ENCODE measurements at places on chromosomes 6 and 20.

DNA sequence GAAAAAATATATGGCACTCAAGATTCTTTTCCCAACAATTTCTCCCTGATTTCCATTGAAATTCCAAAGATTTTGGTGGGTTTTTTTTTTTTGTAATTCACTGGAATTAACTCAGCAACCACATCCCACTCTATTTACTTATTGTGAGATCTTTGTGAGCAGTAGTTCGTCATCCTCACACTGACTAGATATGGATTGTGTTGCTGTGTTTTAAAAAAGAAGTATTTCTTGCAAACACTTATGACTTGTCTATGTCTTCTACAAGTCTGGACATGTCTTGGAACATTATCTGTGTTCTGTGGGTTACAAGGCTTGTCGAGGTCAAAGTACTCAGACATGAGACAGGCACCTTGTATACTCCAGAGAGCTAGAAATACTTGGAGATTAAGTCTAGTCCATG is 7.3 kb upstream of the TENT5A start:
- no peak for DNase-seq

DNA sequence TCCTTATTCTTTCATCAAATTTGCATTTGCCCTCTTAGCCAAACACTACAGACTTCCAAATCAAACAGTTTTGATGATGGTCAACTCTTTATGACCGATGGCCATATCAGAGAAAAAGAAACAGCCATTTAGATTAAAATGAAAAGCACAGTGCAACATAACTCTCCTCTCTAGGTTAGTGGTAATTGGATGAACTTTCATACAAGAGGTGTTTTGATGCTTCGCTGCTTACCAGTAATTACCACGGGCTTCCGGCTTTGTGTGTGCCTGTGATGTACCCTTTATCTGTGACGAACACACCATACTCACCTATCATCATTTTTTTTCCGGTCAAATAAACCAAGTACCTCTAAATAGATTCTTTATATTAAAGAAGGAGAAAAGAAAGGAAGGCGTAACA is 181.8 kb downstream of the FOXA2 start:
- no peak for DNase-seq

DNA sequence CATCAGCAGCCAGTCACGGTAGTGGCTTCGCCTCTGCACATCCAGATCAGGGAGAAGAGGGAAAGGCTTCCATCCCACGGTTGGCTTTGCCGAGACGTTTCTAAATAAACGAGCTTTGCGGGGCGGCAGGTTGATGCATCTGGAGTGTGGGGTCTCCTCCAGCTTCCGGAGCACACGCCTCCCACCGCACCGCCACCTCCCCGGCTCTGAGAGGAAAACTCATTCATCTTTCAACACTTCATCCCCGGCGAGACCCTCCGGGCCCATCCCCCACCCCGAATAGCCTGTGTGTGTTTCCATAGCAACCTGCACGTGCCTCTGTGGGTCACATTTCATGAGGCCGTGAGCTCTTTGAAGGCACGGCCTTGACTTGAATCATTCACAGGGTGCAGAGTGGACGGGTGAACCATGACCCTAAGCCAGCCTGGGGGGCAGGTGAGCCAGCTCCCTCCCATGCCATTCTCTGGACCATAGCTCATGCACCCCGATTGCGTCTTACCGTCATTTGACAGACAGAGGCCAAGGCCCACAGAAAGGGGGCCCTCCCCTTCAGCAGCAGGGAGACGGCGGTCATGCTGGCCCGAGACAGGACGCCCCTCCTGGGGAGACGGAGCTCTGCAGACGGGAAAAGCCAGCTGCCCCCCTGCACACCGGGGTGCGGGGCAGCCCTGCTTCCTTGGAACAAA is 16.2 kb upstream of the CHRNA4 start:
- DNase-seq = no peak

GRCh38 chr20:49484180-49485140 is 2.0 kb upstream of the KCNB1 start:
- peak; percentile 40 for DNase-seq

DNA sequence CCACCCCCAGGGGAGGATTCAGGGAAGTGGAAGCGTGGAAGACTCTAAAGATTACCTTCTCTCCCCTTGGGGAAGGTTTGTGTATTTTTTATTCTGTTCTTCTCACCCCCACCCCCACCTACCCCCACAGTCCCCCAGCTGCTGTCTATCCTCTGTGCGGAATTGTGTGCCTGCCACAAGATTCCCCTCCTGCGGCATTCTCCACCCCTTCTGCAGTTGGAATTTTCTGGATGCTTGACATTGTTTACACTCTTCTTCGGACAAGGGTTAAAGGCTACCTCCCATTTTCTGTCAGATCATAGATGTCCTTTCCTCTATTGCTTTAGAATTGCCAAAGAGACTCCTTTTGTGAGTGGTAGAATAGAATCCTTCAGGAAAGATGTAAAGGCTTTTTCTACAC is 60.4 kb upstream of the EDN3 start:
- DNase-seq = no peak

DNA sequence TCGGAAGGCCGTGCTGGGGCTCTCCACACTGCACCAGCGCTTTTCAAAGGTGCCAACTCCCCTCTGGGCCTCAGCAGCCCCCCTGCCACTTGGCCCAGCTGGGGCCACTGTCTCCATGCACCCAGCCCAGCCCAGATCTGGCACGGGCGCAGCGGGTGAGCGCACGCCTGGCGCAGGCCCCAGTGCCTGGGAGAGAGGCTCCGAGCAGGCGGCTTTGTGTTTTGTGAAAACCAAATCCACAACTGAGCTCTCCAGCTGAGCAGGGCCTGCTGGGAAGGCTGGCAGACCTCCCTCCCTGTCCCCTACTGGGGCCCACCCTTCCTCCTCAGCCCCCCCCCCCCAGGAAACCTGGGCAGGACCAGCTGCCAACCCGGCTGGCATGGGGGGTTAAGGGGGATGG is 17.0 kb downstream of the MDGA1 start:
- DNase-seq = no peak

GRCh38 chr6:116371120-116371917 is 572 bp downstream of the DSE start:
- DNase-seq = peak; percentile 26

GRCh38 chr6:91575032-91575431 is 988.2 kb upstream of the MAP3K7 start:
- no peak for DNase-seq

GRCh38 chr6:17580518-17581048 is 19.5 kb upstream of the FAM8A1 start:
- no peak for DNase-seq

- no peak for DNase-seq
These were observed 33.6 kb upstream of the ID4 start for GRCh38 chr6:19803331-19804204.

DNA sequence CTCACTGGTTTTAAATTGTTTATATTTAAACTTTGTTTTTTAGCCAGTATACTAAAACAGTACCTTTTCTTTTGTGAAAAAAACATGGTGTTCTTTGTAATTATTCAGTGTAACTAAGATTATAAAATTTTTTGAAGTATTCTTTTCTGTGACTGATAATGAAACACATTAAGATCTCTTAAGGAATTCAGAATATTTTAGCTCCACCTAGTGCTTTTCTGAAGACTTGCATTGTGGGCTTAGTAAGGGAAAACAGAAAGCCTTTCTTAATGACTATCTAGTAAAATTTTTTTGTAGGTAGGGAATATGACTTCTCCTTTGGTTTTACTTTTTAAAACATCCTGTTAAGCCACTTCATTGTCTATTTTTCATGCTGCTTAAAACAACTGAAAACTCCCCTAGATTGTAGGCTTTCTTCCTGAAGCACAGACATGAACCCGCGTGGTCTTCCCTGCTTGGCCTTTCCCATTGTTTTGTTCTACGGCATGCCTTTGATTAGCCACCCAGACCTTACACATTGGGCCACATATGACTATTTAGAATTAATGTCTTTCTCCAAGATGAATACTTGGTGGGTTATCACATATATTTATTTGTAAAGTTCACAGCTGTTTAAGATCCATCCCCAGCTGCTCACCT is 72.1 kb downstream of the AFDN start:
- no peak for DNase-seq

DNA sequence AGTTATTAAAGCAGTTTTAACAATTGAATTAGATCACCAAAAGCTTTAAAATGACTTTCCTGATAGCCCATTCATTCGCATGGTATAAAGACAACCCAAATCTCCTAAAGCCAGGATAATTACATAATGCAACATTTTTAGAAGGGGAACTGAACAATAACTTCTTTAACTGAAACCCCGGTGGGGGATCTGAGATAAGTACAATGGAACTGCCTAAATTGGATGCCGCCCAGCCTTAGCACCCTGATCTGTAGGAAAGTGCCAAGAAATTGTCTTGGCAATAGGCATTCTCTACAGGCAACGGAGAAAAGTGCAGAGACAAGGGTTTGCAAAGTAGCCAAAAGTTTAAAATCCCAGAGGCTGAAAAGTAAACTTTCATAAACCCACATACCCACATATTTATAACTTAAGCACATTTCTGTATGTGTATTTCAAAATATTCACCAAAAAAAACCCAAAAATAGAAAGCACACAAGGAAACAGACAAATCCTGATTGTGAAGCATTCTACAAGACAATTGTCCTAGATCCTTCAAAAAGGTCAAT is 98.8 kb upstream of the BEND6 start:
- no peak for DNase-seq

- DNase-seq = no peak
These were observed 13.9 kb downstream of the PI16 start for GRCh38 chr6:36968266-36968977.

DNA sequence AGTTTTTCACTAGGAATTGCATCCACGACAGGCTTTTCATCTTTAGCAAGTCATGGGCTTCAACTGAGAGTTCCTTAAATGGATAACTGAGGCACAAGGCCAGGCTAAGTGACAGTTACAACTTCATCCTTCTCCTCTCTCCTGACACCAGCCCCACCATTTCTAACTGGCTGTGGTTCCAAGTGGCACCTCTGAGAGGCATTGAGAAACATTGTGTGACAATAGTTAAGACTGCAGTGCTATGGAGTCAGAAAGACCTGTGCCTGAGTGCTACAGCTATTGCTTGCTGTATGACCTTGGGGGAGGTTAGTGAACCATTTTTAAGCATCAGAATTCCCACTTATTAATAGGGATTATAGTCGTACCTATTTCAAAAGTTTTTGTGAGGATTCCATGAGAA is 26.2 kb upstream of the MLIP start:
- DNase-seq = no peak

- no peak for DNase-seq
These were observed 20.9 kb downstream of the HIVEP1 start for GRCh38 chr6:12032783-12033573.

GRCh38 chr20:50029697-50030461 is 47.1 kb downstream of the SNAI1 start:
- DNase-seq = no peak

GRCh38 chr6:168450917-168451316 is 9.9 kb downstream of the SMOC2 start:
- DNase-seq = no peak

DNA sequence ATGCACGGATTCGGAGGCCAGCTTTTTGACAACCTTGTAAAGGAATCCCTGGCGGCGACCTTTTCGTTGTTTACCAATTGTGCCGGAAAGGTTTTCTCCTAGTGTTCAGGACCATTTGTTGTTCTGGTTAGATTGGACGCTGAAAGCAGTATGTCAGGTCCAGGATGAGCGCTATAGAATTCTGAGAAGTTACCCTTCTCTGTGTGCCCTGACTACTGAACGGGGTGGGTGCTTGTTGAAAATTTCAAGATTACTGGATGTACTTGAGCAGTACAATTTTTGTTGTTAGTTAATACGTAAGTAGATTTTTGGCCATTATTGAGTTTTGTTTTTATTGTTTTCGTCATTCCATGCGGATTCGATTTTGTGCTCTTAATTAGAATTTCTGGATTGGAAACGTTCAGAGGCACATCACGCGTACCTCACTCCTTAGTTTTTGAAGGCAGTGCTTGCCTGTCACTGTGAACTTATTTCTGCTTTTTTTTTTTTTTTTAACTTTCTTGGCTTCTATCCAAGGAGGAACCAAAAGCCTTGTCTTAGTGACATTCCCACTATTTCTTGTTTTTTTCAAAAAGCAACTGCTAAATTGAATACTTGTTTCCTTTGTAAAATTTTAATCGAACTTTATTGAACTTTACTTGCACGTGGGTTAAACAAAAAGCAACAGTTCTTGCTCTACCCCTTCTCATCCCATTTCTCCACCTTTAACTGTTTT is 898 bp downstream of the XRN2 start:
- no peak for DNase-seq

DNA sequence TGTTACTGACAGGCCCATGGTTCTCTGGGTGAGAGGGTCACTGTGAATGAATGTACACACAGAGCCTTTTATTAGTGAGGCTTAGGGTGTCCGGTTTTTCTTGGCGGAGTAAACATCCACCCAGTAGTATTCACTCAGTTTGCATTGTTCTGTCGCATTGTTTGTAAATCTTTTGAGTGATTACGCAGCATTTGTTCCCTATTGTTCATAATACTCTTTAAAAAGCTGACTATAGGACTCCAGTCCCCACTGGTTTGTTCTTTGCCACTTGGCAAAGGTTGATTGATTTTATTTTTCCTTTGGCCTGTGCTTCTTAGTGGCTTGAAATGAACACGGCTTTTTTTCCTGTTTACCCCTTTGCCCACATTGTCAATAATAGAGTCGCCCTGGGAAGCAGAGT is 130.1 kb upstream of the ESR1 start:
- no peak for DNase-seq

GRCh38 chr20:56348746-56349145 is 10.0 kb upstream of the FAM210B start:
- no peak for DNase-seq

- no peak for DNase-seq
These were observed 353.4 kb downstream of the RNGTT start for GRCh38 chr6:88609983-88610382.

- peak; percentile 80 for DNase-seq
These were observed 20.4 kb downstream of the WFDC3 start for GRCh38 chr20:45771182-45771759.

GRCh38 chr6:88662163-88662580 is 301.2 kb downstream of the RNGTT start:
- no peak for DNase-seq

DNA sequence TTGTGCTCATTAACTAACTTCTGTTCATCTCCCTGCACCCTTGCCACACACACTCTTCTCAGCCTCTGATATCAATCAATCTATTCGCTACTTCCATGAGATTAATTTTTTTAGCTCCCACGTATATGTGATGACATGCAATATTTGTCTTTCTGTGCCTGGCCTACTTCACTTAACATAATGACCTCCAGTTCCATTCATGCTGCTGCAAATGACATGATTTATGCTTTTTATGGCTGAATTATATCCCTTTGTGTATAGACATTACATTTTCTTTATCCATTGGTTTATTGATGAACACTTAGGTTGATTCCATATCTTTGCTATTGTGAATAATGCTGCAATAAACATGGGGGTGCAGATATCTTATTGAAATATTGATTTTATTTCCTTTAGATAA is 50.8 kb upstream of the SPTLC3 start:
- DNase-seq = no peak

GRCh38 chr6:64812138-64812537 is 894.9 kb downstream of the EYS start:
- no peak for DNase-seq

Data from activated CD4-positive, alpha-beta T cell treated with anti-CD3 and anti-CD28 coated beads, Interleukin-2, amount 50 U/mL, for 4 hours (primary cell).